ENCODE measurements at places on chromosomes 4 and X. TPM values are rescaled to one million over a fixed set of nuclear protein-coding genes. Genes with fewer than 3 reads are reported as not detected.

Gene TMPRSS11D
- not detected for total RNA-seq

Gene RAB33A
- total RNA-seq: 28.2 TPM

Gene SPATA18
- not detected for total RNA-seq

Gene FAM9C
- total RNA-seq: not detected

Gene ARAP2
- 31.0 TPM for total RNA-seq

Gene KIAA1210
- total RNA-seq: not detected

Gene HSFX2
- total RNA-seq: not detected

Gene CLDN22
- not detected for total RNA-seq

All from activated CD8-positive, alpha-beta T cell treated with anti-CD3 and anti-CD28 coated beads for 36 hours (primary cell).